ENCODE measurements at places on chromosomes 6 and 20. TPM values are rescaled to one million over a fixed set of nuclear protein-coding genes. Genes with fewer than 3 reads are reported as not detected.
A peak's percentile ranks its signal among the peaks of the same experiment; 100 is the strongest.

GRCh38 chr6:13438126-13438525, 49.3 kb downstream of the GFOD1 start:
- DNase-seq, result no peak

FAM83C gene
- not detected for total RNA-seq

ZC2HC1B gene
- not detected for total RNA-seq

GRCh38 chr6:43629104-43629504, at the start of gene GTPBP2:
TSS of gene GTPBP2 (minus strand) at chr6:43629264. CDS start at chr6:43629162, 102 bp downstream.
- peak; percentile 100 for DNase-seq

DNA sequence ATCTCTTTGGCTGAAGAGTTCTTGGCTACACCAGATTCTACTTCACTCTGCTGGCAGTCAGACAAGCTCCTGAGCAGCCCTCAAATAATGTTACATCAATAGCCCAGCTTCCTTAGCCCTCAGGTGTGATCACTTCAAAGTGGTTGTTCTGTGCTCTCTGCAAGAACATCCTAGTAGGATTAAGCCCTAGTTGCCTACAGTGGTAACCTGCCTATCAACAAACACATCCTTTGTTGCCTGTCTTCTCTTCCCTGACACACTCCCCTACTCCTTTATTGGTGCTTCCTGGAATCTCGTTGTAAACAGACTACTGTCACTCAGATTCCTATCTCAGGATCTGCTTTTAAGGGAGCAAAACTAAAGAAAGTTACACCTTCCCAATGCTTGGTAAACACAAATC, 45.1 kb upstream of the TASP1 start:
- DNase-seq, result no peak

DNA sequence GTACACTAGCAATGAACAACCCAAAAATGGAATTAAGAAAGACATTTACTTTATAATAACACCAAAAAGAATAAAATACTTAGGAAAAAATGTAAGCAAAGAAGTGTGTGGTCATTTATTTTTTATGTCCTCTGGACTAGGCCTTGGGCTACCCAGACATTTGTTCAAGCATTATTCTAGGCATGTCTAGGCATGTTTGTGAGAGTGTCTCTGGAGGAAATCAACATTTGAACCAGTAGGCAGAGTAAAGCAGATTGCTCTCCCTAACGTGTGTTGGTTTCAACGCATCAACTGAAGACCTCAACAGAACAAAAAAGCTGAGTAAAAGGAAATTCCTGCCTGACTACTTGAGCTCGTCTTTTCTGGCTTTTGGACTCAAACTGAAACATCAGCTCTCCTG, 84.5 kb downstream of the ANKEF1 start:
- no peak for DNase-seq

DNA sequence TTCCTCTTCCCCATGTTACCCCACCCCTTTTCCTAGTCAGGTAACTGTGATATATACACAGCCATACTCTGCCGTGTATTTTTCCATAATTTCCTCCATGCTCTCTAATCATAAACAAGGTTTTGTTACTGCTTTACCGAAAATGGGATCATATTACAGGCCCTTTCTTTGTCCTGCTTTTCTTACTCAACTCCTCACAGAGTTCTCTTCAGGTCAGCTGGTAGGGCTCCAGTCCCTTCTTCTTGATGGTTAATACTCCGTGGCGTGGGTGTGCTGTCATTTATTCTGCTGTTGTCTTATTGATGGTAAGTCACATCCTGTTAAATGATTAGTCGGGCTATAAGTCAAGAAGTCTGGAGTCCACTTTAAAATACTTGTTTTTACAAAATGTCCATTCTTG, 24.9 kb upstream of the PI16 start:
- no peak for DNase-seq

DNA sequence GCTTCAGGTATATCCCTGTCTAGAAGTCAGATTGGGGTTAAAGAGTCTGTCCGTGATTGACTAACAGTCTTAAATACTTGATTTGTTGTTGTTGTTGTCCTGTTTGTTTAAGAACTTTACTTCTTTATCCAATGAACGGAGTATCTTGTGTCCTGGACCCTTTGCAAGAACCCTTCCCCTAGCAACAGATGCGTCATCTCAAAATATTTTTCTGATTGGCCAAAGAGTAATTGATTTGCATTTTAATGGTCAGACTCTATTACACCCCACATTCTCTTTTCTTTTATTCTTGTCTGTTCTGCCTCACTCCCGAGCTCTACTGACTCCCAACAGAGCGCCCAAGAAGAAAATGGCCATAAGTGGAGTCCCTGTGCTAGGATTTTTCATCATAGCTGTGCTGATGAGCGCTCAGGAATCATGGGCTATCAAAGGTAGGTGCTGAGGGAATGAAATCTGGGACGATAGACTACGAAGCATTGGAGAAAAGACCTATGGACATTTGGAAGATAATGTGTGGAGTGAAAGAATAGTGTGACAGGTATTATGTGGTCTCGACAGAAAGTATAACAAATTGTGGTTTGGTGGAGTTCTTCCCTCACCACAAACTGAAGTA, at the start of gene HLA-DRA:
TSS of gene HLA-DRA (plus strand) at position 286 of the 613 bp plus-strand sequence. CDS start at position 350, 64 bp downstream.
- DNase-seq, result peak; percentile 81

DNA sequence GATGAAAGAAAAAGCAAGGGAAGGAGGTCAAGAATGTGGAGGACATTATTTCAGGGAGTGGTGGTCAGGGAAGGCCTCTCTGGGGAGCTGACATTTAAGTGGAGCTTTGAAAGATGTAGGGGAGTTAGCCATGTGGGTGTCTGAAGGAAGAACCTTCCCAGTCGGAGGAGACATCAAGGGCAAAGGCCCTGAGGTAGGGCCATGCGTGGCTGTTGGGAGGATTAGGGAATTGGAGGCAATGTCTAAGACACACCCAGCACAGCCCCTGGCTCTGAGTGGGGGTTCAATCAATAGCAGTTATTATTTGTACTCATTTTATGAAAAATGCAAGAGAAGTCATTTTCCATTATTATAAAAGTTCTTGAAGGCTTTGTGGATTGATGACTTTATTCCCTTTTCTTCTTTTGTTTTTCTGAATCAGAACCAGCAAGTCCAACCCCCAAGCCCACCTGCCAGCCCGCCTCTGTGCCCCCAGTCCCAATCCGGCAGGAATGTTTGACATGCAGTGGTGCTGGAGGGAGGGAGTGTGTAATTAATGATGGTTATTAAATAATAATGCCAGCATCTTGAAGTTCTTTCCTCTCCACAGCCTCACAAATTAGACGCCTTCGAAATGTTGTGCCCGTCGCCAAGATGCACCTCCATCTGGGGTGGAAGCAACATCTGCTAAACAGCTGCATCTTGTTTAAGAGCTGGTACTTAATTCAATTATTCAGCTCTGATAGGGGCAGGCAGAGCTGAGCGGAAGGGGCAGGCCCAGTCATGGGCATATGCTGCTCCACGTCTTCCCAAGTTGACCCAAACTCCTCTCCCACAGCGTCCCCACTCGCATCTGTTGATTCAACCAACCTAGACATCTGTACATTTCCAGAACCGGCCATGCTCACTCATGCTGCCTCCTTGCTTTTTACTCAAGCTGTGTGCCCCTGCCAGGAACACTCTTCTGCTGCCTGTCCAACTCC, 81.3 kb upstream of the SIRPA start:
- no peak for DNase-seq

- DNase-seq, result no peak
Observed at GRCh38 chr6:36329798-36330291, 6.8 kb downstream of the BNIP5 start.

DNA sequence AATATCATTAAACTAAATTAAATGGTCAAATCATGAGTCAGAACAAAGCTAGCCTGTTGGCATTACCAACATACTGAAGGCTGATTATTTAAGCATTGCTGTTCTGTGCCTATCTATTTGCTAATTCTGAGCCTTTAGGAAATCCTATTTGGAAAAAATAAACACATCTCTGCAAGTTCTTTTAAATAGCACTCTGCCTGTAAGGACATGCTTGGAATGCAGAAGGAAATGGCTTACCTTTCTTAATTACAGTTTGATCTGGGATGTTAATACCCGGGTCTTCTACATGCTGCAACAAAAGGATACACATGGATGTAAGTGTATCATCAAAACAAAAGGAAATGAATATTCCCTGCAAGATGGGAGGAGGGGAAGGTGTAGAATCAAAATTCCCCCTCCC, 8.3 kb downstream of the TFAP2A start:
- DNase-seq, result no peak

DNA sequence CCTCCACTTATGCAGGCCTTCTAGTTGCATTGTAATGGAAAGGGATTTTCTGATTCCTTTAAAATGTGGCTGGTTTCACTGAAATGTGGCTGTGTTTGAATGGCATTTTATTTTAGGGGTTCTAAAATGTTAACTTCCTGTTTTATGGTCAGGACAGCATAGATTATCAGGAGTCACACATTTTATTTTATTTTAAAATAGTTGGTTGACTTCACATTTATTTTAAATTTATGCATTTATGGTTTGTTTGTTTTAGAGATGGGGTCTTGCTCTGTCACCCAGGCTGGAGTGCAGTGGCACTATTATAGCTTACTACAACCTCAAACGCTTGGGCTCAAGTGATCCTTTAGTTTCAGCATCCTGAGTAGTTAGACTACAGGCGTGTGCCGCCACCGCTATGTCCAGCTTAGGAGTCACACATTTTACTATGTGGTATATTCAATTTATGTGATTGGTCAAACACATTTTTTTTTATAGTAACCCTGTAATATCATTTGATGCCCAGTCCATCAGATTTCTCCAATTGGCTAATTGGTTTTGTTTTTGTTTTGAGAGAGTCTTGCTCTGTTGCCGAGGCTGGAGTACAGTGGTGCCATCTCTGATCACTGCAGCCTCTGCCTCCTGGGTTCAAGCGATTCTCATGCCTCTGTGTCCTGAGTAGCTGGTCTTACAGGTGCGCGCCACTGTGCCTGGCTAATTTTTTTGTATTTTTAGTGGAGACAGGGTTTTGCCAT, 2.3 kb downstream of the DTD1 start:
- DNase-seq, result no peak

GRCh38 chr6:128121610-128122009, 220.8 kb upstream of the THEMIS start:
- DNase-seq, result no peak

DNA sequence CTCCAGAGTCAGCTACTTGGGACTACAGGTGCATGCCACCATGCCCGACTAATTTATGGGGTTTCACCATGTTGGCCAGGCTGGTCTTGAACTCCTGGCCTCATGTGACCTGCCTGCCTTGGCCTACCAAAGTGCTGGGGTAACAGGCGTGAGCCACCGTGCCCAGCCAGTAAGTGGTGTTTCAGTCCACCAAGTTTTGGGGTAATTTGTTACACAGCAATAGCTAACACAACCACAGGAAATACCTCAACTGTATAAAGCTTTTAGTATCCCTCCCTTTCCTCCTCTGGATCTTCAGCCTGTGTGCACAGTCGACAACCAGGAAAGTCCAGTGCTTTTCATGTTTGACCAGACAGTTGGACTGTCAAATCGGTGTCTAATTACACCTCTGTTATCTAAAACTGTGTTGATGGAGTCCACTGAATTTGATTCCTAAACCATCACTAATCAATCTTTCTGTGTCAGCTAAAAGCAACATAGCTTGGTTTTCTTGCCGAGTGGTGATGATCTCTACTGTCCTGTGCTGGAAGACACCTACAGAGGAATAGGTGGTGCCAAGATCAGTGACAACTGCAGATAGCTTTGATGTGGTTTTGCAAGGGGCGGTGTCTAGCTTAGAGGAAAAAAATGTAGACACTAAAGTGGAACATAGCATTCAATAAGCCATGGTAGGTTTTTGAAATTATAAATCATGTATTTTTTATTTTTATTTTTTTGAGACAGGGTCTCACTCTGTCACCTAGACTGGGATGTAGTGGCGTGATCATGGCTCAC, 22.2 kb upstream of the ZBTB2 start:
- no peak for DNase-seq

DNA sequence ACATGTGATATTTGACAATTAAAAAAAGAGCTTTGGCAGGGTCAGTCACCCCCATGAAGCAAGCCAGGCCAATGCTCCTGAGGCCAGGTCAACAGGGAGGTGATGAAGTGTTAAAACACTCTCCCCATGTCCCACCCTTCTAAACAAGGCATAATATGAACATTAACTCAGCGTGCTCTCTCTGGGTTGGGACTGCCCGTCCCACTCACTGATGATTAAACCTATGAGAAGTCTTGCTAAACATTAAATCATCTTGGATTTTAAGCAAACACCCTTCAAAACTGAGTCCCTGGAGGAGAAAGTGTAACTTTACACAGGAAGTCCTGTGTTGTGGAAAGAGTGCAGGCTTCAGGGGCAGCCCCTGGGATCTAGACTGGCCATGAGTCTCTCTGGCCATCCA, 558.5 kb downstream of the CD83 start:
- no peak for DNase-seq

Data from endothelial cell of umbilical vein (primary cell).